ENCODE measurements at places on chromosomes 5 and 9. TPM values are rescaled to one million over a fixed set of nuclear protein-coding genes. Genes with fewer than 3 reads are reported as not detected.

DNA sequence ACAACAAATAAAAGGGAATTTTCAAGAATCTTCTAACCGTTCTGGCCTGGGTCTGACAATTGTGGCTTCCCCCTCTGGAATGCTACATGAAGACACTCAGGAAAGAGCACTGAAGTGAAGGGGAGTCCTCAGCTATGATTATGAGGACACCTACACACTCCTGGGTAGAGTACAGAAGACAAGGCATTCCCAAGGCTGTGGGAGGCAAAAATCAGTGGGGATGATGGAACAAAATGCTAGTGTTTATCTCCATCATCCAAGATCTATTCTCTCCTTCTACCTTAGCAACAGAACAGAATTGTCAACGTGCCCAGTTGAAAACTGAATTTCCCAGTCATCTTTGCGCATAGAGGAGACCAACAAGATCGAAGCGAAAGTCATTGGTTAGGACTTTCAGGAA is 130.1 kb upstream of the LARP1 start:
- no peak for DNase-seq

Gene ADAMTSL1
- total RNA-seq: 6.0 TPM

GRCh38 chr9:134811673-134812342 is 68.8 kb upstream of the FCN2 start:
- DNase-seq: no peak

Gene KCTD16
- total RNA-seq: 3.0 TPM

- DNase-seq: no peak
Measured at GRCh38 chr5:117411701-117412100, 837.1 kb upstream of the SEMA6A start.

DNA sequence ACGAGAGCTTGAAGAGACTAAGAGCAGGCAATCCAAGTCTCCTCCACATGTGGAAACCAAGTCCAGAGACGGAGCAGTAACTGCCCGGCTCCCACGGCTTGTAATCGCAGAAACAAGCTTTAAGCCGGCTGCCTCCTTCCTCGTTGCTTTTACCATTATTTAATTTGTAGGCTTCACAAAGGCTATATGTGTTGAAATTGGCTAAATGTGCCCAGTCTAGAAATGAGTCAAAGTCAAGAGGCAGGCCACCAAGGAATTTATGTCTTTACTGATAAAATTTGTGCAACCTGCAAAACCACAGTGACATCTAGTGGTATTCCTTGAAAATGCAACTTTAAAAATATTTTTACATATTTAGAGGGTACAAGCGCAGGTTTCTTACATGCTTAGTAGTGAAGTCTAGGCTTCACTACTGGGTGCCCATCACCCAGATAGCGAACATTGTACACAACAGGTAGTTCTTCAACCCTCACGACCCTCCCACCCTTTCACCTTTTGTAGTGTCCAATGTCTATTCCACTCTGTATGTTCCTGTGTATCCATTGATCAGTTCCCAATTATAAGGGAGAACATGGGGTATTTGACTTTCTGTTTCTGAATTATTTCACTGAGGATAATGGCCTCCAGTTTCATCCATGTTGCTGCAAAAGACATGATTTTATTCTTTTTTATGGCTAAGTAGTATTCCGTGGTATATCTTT is 33.5 kb upstream of the EBF1 start:
- DNase-seq: no peak

DNA sequence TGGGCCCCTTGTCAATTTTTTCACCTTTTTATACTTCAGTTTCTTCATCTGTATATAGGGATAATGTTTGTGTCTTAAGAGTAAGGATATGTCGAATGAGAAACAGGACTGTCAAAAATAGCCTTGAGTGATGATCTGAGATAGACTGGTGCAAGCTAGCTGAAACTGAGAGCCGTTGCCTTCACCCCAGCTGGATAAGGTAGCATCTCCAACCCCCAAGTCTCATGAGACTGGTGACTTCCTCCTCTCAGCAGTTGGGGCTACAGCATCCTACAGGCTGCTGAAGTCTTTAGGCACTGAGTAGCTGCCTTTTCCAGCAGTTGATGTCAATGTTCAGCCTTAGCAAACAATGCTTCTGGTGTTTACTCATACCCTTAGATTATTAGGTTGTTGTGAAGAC is 330.2 kb downstream of the OSTF1 start:
- no peak for DNase-seq

DNA sequence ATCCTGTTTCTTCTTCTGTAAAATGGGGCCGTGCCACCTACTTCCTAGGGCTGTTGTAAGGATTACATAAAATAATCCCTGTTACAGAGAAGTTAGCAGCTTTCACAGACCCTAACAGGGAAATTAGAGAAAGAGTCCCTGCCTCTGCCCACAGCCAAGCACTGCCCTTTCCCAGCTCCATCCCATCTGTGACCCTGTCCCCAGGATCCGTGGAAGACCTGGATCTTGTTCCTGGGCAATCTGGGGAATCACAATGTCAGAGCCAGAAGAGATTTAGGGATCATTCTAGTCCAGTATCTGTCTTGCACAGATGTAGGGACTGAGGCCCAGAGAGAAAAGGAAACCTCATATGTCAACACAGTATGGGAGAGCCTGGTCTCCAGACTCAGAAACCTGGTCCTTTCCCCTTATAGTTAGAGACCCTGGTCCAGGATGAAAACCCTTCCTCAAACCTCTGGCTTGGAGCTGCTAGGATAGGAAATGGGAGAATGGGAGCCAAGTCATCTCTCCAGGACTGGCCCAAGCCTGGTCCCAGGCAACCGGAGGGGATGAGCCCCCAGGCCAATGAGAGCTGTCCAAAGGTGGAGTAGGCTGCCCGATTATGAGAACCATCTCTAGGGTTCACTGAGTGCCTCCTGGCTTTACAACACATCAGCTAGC is 12.5 kb downstream of the LHX6 start:
- DNase-seq: no peak

GRCh38 chr5:168001318-168001717 is 290.1 kb upstream of the WWC1 start:
- no peak for DNase-seq

Gene PCDHB6
- total RNA-seq: 0.80 TPM

GRCh38 chr5:133425764-133426163 is 186.6 kb downstream of the FSTL4 start:
- no peak for DNase-seq

GRCh38 chr5:108858959-108859358 is 111.3 kb downstream of the FER start:
- DNase-seq: no peak

DNA sequence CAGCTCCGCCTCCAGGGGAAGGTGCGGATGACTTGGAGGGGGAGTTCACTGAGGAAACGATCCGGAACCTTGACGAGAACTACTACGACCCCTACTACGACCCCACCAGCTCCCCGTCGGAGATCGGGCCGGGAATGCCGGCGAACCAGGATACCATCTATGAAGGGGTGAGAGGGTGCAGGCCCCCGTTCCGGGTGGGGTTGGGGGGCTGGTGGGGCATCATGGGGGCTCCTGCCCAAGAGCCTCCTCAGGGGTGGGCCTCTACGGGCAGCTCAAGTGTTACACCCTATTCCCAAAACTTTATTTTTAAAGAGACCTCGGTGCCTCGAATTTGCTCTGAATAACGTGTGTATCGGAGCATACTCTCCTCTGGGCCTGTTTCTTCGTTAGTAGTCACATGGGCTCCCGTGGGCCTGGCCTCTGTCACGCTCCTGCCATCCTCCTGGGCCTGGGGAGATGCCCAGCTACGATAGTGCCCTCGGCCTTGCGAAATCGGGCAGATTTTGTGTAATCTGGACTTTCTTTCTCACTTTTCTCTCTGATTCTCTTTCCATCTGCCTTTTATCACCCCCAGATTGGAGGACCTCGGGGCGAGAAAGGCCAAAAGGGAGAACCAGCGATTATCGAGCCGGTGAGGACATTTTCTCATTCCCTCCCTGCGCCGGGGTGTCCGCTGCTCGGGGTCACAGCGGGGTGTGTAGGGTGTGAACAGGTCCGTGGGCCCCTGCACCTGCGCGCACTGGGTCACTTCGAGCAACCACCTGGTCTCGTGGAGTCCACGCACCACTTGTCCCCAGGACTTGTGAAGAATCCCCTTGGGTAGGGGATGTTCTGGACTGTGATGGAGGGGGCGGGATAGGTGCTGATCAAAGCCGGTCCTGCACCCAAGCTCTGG is 90.1 kb downstream of the COL5A1 start:
- no peak for DNase-seq

GRCh38 chr5:121945261-121945660 is 16.5 kb upstream of the SRFBP1 start:
- DNase-seq: no peak

Gene AIF1L
- total RNA-seq: 44.1 TPM

DNA sequence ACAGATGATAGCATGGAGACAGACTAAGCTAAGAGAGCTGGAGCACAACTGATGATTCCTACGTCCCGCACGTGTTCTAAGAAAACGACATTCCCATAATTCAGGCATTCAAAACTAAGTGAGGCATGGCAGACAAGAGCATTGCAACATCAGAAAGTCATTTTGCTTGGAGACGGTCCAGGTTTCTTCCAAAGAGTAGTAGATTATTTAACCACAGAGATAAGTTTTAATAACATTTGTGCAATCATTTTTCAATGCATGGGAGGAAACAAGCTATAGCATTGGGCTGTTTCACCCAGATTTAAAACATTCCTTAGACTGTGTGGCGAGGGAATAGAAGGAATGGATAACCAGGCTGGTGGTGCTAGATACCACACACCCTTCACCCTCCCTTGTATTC is 117.2 kb downstream of the APBA1 start:
- DNase-seq: no peak

- no peak for DNase-seq
Measured at GRCh38 chr9:120478208-120478607, 101.8 kb downstream of the CDK5RAP2 start.

Measured in type B pancreatic cell (in vitro differentiated cells).